ENCODE measurements at places on chromosomes 1 and 21.

DNA sequence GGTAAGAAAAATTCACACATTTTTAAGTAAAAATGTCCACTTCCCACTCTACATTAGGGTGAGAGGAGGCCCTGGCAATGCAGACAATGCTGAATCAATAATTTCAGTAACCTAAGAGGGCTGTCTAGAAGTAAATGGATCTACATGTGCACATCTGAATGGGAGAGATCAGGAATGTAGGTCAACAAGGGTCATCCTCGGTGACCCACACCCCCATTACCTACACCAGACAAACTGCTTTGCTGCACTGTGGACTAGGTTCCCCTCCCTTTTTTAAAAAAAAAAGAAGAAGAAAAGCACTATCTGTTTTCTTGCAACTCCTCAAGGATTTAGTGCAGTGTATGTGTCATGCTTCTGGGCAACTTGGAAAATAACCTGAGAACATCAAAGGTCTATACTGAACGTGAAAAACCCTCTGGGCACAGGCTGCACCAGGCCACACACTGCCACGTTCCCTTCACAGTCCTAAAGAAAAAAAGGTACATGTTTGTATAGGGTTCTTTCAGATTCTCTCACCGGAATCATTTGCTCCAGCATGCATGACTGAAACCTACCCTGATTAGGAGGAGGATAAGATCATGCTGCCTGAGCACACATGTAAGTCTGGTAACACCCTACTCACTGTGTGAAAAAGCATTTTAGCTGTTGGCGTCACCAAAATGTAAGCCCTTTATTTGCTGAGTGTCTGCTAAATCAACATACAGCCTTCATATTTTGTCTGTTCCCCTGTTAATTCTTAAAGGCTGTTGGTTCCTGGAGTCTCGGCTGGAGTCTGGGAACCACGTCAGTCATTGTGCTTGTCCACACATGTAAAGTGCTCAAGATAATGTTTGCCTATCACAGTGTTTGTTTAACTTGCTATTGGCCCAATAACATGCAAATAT, 341.0 kb downstream of the SMYD3 start:
- no peak for DNase-seq

GRCh38 chr1:175222296-175222938, 29.8 kb upstream of the KIAA0040 start:
- no peak for DNase-seq

DNA sequence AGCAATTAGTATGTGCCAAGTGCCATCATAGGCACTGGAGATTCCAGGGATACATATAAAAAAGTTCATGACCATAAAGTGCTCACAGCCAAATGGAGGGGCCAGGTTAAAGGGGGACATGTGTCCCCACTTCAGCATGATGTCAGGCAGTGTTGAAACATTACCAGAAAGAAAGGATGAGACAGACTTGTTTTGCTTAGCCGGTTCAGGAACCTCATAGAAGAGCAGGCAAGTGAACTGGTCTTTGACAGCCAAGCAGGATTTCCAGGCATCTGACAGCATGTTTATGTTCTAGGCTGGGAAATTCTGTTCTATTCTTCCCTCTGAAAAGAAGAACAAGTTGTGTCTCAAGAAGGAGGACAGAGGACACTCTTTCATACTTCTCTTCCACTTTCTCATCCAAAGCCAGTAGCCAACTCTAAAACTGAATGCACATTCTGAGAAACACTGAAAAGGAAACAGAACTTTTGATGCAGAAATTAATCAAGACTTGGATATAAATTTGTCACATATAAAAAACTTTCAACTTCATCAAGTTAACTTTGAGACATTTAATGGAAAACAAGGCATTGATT, 39.7 kb downstream of the GLUL start:
- no peak for DNase-seq

DNA sequence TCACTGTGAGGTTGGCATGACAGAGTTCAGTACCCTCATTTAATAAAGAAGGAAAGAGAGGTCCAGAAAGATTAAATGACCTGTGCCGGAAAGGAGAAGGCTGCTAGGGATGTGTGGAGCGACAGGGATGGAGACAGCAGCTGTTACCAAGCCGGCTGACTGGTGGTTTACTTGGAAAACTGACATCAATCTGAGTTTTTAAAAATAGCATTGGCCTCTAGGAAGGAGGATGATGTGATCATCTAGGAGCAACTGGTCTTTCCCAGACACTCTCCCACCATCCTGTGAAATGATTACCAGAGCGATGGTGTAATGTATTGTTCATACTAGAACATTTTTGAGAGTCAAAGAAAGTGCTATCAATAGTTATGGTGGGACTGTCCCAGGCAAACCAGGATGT, 154.4 kb downstream of the ZSCAN20 start:
- no peak for DNase-seq

DNA sequence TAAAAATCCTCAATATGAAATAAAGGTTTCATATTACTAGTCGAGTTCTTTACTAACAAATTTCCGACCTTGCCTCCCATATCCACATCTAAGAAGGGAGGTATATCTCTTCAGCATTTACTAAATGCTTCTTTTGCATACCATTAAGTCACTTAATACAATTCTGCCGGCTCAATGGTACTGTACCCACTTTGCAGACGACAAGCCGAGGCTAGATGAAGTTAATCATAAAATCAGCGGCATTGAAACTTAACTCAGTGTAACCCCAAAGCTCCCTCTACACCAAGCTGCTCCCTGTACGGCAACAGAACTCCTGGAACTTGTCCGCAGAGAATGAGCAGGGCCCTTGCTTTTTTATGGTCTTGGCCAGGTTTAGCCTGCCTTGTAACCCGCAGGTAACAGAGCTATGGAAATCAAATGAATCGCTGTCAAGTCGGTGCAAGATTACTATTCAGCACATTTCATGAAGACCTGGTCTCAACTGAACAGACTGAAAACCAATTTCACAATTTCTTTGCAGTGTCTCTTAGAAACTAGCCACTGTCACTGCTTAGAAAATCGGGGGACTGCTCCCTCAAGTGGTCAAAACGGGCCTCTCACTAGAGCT, 738 bp downstream of the INTS7 start:
- no peak for DNase-seq

DNA sequence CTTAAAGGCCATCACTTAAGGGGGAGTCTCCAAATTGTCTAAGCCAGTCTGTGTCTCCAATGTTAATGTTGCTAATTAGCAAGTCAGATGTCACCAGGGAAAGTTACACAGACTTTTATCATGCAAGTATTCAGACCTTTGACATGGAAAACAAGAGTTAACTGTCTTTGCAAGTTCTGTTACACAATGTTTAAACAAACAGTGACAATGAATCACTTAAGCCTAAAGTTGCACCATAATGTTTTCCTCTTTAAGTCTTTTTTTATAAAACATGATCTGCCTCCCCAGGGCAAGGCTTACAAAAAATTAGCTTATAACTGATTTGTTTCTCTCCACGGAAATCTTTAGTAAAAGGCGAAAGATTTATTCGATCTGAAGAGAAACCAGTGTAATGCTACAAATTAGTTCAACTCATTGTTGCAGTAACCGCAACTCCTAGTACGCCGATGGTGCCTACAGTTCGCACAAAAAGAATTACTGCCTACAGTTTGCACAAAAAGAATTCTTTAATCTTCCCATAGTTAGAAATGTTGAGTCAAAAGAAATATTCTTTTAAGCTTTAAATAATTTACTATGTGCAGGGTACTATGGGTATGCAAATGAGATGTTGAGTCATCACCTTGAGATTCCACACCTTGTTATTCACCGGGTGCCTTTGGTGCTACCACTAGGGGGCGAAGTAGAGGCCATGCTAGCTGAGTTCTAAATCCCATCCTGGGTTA, 45.3 kb downstream of the HHAT start:
- peak; percentile 44 for DNase-seq

- no peak for DNase-seq
These were observed 132.9 kb upstream of the POU3F1 start for GRCh38 chr1:38179483-38179882.

DNA sequence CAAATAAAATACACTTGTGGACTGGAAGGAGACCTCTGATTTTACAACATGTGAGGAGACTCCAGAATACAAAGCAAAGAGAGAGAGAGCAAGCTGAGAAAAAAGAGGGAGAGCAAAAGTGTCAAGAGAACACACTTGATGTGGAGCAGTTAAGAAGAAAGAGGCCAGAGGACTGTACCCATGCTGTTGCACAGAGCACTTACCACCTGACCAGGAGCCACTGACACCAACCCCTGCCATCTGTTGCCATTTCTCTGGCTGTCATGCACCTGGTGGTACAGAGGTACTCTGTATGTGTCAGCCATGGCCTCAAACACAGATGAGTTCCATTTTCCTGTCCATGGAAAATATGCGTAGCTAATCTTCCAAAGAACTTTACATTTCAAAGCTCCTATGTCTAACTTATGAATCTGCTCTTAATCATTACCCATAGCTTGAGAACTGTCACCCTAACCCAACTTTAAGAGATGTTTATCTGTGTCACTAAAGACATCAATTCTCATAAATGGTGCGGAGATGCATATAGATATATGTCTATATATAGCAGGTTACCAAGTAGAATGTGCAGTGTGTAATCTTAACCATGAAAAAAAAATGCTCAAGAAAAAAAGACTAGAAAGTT, 32.8 kb upstream of the ABCD3 start:
- no peak for DNase-seq

- no peak for DNase-seq
These were observed 59.2 kb upstream of the TNR start for GRCh38 chr1:175802407-175803123.

- DNase-seq = no peak
These were observed 280.3 kb upstream of the GJB5 start for GRCh38 chr1:34474566-34474965.

- DNase-seq = no peak
These were observed 42.9 kb upstream of the IFFO2 start for GRCh38 chr1:18999359-18999758.

GRCh38 chr1:234633246-234634003, 23.4 kb upstream of the IRF2BP2 start:
- no peak for DNase-seq

DNA sequence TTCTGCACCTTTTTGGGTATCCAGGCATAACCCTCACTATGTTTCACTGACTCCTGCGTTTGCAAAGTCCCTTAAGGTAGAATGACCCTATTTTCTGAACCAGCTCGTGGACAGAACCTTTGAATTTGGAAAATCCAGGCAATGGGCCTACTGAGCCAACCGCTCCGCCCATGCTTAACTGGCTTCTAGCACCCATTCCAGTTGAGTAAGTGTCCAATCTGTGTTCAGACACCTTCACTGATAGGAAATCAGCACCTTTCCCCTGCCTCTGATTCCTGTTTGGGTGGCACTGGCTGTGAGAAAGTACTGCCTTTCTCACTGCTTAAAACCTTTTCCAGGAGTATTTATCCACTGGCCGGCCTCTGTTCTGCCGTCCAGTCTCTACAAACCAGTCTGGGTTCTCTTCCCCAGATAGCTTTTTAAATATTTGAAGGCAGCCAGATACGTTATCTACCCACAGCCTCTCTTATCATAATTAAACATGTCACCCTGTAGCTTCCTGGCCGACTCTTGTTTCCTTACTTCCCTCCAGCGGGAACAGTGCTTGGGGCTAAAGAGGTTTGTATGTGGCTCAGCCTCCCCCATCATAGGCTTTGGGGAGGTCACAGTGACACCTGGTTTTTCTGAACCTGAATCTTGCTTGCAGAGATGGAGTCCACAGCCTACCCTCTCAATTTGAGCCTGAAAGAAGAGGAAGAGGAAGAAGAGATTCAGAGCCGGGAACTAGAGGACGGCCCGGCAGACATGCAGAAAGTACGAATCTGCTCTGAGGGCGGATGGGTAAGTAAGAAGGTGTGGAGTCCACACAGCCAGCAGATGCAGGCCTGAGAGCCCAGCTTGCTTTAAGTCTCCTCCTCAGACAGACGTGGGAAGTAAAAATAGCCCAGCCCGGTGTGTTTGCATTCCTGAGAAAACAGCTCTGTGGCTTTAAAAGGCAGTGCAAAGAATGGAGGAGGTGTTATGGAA, 1.3 kb downstream of the POGK start:
- DNase-seq = no peak

GRCh38 chr1:115982400-115982799, 6.1 kb downstream of the SLC22A15 start:
- DNase-seq = no peak

- no peak for DNase-seq
These were observed 4.1 kb downstream of the RBP7 start for GRCh38 chr1:10001016-10001665.

DNA sequence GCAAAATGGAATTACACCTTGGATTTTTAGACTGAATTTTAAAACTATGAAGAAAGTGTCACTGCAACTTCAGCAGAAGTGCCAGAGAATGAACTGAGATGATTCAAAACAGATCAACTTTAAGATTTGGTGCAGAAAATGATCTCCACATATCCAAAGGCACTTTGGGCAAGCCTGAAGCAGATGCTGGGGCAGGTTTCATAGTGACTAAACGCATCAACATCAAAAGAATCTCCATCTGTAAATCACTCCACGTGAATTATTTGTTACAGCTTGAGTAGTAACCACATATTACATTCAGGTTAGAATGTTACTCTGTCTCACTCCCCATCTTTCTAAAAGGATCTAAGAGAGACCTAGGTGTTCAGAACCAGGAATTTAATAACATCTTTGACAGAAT, 329.0 kb upstream of the ESRRG start:
- DNase-seq = no peak

- DNase-seq = no peak
These were observed 89.8 kb downstream of the SLC16A1 start for GRCh38 chr1:112866151-112866550.

GRCh38 chr1:151005729-151006319, 878 bp downstream of the MINDY1 start:
- no peak for DNase-seq

DNA sequence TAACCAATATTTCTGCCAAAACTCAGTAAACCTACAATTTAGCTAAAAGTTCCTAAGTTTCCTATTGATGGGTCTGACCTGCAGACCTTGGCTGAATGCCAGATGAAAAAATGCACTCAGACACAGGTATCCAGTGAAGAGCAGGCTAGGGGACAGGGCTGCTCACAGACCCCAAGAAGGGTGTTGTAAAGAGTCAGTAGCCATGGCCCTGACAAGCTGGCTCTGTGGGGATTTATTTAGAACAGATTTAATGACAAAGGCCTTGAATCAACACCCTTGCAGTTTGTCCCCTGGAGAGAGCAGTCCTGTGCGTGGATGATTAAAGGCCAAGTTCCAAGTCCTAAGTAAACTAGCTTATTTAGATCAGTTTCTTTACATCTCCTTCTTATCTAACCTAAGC, 1243.2 kb upstream of the ADGRL4 start:
- DNase-seq = no peak

- no peak for DNase-seq
These were observed 63.4 kb downstream of the B3GALT5 start for GRCh38 chr21:39675993-39676661.

DNA sequence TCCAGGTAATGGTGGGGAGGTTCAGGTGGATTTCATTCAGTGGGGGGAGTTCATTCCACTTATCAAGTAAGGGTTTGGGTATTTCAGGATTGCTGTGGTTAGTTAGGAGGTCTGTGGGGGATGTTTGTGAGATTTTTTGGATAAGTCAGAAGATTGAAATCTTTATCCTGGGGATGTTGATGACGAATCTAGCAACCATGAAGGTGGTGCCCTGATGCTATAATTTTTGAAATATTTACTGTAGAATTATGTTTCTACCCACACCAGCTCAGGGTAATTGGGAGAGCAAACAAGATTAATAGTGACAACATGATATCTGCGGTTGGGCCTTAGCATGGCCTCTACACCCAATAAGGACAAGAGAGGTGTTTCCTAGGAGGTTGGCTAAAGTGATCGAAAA, 28.3 kb downstream of the SUCO start:
- no peak for DNase-seq

- DNase-seq = no peak
These were observed 1.2 kb downstream of the UBR4 start for GRCh38 chr1:19208710-19209438.

- no peak for DNase-seq
These were observed 258.8 kb downstream of the PLPP3 start for GRCh38 chr1:56320464-56321149.
